SIG-M5 (cell line): ENCODE measurements at places on chromosomes 7 and 10.

DNA sequence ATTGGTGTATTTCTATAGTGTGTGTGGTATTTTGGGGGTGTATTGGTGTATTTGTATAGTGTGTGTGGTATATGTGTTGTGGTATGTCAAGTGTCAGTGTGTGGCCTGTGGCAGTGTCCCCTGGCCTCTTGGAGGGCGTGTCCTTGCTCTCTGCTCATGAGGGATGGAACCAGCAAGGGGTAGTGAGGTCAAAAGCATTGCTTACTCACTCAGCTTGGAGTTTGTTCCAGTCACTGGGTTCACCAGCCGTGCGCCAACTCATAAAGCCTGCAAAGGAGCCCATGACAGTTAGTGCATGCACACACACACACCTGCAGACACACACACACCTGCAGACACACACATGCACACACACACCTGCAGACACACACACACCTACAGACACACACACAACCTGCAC is 4.3 kb upstream of the TRPV6 start:
- DNase-seq: no peak

- DNase-seq: no peak
Observed at GRCh38 chr10:87775766-87776165, 42.3 kb downstream of the ATAD1 start.

GRCh38 chr10:119575506-119575905 is 21.3 kb downstream of the TIAL1 start:
- DNase-seq: no peak

DNA sequence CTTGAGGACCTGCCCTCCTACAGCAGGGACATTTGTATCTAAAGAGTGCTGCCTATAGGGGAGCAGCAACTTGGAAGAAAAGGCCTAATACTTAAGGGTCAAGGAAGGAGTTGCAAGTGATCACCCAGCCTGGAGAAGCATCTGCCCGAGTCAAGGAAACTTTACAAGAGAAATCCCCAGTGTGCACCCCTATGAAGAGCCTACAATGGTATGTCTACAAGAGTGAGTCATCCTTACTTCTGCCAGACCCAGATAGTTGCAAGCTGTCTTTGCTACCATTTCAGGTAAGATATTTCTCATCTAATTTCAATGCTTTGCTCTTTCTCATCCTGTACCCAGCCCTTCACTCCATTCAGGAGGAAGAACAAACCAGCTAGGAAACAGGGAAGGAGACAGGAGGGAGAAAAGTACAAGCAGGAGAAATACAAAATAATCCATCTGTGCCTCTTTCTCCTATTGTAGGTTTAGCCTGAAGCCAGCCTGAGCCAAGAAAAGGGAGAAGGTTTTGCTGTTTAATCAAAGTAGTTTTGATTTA is 34.4 kb upstream of the AGR3 start:
- DNase-seq: no peak

DNA sequence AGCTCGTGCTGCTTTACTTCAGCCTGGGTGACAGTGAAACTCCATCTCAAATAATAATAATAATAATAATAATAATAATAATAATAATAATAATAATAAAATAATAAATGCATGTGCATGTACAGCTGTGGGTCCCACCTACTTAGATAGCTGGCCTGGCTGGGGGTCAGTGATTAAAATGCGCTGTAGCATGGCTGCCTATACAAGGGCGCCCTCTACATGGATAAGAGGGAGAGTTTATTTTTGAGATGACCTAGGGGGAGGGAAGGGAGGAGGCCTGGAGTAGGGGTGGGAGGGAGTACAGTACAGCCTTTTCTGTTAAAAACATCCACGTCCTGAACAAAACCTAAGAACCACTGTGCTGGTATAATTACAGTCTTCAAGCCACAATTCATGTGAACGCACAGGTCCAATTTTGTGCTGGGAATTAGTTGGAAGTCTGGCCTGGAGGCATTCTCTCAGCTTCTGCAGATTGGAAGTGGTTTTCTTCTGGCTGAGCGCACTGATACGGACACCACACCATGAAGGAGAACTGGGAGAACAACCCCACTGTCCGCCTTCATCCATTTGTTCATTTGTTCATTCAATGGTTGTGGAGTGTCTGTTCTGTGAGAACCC is 146.5 kb downstream of the TMEM178B start:
- DNase-seq: no peak

DNA sequence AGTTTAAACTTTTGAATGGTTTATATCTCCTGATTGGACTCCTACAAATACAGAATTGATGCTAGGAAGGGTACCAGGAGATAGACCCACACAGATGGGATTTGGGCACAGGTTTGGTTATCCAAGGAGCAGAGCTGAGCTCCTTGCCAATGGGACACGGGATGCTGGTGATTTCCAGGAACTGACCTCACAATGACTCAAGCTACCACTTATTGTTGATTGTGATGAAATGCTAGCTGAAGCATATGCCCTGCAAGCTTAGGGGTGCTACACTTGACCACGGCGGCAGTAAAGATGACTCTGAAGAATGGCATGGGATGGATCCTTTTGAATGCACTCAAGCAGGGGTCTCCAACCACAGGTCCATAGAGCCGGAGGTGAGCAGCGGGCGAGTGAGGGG is 45.5 kb upstream of the VKORC1L1 start:
- no peak for DNase-seq

GRCh38 chr10:26438534-26439341 is 597 bp downstream of the APBB1IP start:
- DNase-seq: no peak
